ENCODE measurements at places on chromosomes 7 and 10.

- no peak for DNase-seq
Observed at GRCh38 chr7:32178677-32179366, 108.6 kb upstream of the PDE1C start.

DNA sequence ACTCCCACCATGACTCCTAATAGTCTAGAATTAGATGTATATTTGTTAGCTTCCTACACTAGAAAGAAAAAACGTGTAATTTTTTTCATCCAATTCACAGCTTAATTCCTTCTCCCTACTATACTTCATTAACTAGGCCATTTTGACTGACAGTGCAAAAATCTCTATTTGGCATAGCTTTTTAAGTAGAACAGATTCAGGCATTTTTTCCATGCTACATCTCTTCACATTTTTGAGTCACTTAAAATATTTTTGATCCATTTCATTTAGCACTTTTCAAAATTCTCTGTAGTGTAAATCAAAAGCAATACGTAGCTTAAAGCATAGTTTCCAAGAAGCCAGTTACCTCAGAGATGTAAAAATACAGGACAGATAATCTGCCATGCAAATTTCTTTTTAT lies 391.1 kb upstream of the NPVF start:
- no peak for DNase-seq

GRCh38 chr7:45975847-45976484 lies 54.9 kb upstream of the IGFBP3 start:
- no peak for DNase-seq

- DNase-seq, result no peak
Observed at GRCh38 chr7:141011443-141011842, 3.3 kb downstream of the MRPS33 start.

DNA sequence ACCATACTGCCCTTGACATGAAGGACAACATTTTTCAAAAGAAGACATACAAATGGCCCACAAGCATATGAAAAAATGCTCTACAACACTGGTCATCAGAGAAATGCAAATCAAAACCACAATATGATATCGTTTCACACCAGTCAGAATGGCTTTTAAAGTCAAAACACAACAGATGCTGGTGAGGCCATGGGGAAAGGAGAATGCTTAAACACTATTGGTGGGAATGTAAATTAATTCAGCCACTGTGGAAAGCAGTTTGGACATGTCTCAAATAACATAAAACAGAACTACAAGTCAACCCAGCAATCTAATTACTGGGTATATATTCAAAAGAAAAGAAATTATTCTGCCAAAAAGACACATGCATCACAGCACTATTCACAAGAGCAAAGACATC lies 4.2 kb upstream of the NT5C3A start:
- no peak for DNase-seq
